ENCODE measurements at places on chromosomes 16 and 17.

DNA sequence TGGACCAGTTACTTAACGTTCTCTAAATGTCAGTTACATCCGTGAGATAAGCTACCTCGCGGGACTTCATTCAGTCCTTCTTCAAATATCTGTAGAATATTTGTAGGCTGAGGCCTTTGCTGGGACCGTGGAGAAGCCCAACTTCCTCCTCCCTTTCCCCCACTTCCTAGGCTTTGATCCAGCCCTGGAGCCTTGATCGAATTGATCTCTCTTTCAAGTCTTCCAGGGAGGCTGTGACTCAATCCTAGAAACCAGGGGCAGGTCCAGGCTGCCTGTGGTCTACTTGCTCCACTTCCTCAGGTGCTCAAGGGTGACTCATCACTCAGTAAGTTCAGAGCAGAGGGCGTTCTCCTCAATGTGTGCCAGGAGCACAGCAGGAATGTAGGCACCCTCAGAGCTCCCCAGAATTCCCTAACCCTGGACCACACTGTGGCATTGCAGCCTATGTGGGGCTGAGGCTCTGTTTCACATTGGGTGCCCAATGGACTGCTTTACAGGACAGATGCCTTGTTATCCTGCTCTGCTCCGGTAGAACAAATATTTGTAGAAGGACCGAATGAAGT lies 11.2 kb upstream of the CEP20 start:
- no peak for DNase-seq

DNA sequence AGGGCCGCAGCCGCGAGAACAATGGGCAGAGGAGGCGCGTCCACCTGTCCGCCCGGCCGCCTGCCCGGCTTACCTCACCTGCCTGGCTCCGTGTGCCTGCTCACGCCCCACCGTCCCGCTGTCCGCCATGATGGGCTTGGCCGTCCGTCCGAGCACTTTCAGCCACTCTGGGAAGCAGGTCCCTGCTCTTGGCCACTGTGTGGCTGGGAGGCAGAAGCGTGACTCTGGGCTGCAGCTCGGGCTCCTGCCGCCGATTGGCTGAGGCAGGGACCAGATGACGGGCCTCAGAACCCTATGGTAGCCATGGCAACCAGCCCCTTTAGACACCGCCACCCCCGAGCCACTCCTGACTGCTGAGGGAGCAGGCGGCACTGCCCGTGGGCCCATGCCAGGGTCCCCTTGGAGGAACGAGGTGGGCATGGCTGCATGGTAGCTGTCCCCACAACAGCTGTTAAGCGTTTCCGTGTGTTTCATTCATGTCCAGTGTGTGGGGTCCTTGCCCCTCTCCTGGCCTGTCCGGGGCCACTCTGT lies 8.9 kb upstream of the AXIN1 start:
- no peak for DNase-seq

DNA sequence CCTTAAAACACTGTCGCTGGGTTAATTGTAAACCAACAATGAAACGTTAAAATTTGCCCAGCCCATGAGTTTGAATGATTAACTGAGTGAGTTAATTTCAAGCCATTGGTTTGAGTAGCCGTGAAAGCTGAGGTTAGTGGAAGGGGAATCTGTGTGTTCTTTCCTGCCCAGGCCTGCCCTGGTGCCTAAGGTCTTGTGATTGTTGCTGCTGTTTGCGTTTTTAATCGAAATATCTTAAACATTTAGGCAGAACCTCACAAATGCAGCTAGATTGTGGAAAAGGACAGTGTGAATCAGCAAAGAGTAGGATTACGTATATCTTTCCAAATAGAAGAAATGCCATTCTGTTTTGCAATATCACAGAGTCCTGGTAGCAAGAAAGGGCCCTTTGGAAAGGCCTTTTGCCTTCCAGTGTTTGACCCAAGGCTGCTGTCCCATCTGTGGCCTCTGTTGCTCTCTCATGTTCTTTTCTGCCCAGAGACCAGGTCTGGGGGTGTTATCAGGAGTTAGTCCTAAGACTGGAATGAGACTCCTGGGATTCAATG lies 113.8 kb downstream of the MSI2 start:
- DNase-seq: no peak

DNA sequence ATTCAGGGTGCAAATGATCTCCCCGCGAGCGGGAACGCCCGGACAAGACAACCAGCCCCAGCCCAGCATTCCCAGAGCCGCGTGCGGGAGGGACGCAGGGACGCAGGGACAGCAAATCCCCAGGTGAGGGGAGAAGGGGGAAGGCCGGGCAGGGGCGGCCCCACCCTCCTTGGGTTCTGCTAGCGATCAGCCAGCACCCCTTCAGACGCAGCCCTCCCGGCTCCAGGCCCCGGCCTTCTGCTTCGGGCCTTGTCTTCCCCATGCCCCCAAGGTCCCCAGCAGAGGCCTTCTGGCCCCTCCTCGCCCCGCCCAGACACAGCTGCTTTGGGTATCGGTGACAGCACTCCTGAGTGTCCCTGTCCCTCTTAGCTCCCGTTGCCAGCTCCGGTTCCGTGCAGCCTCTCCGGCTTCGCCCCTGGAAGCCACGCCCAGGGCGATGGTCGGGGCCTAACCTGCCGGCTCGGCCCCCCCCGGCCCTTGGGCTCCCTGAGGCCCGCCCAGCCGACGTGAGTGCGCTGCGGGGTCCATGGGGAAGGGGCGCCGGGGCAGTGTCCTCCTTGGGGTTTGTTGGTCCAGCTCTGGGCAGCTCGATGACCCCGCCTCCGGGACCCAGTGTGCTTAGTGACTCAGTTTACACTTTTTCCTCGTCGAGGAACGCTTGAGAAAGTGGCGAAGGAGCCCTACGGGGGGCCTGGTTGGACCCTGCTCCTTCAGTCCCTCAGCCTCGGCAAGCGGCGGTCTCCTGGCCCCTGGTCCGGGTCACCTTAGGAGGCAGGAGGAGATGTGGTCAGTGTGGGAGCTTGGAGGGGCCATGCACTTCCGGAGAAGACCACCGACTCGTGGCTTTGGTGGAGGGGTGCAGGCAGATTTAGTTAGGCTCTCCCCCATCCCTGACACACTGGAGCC lies 50.5 kb upstream of the AMZ2 start:
- DNase-seq: no peak

DNA sequence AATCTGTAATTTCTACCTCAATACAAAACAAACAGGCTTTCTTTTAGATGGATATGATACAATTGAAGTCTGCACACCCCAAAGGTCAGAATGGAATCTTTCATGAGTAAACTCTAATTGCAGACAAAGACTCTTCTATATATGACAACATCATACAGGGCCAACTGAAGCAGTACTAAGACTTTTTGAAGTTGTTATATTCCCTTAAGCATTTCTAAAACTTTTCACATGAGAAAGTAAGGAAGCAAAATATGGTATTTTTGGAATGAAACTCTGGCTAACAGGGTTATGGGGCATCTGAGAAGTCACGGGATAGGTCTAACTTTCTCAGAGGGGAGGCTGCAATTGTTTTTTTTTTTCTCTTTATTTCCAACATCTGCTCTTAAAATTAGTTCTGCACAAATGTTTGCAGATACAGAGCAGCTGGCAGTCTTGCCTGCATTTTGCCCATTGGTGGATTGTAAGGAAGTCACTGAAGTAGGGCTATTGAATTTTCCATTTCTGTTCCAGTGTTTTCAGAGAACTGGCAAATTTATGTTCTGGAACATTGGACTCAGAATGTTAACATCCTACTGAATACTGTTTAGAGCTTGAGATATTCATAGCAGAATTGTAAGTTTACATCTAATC lies 59.1 kb downstream of the SSH2 start:
- DNase-seq: no peak

DNA sequence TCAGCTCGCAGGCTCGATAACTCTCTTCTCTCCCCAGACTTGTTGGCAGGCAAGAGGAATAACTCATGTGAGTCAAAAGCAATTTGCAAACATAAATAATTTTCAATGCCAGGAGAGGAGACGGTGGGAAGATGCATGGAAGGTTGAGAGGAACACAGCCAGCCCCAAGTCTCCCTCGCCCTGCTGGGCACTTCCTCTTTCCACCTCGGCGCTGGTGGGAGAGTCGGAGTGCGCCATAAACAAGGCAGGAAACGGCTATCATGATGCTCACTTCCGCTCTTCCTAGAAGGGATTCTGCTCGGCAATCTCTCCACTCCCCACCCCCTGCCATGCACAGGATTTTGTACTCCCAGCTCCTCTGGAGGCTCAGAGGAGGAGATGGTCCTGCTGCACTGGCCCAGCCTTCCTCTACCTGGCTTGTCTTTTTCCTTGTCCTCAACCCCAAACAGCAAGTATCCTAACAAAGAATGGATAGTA lies 13.0 kb downstream of the CBX4 start:
- DNase-seq: no peak

DNA sequence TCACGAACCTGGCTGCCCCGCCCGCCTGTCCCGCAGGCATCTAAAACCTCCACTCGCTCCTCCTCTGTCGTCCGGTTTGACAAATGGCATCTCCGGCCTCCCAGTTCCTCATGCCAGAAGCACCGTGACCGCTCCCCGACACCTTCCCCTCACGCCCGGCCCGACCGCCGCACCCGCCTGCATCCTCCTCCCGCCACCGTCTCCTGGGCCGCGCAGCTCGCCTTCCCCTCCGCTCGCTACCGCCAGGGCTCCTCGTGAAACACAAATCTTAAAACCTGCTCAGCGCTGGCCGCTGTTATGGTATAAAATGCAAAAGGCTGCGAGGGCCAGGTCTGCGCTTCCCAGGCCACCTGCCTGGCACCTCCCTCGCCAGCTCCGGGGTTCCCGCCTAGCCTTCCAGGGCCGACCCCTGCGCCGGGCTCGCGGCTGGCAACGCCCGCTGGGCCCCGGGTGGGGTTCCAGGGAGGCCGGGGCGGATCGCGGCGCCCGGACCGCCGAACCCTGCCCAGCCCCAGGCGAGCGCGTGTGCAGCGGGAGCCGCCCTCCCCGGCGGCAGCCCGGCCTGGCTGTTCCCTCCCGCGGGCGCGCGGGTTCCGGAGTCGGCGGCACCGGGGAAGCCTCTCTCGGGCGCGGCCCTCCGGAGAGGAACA lies 488 bp downstream of the SPSB3 start:
- DNase-seq: no peak

- DNase-seq: no peak
Measured at GRCh38 chr16:67169011-67169451, 1.3 kb upstream of the NOL3 start.

DNA sequence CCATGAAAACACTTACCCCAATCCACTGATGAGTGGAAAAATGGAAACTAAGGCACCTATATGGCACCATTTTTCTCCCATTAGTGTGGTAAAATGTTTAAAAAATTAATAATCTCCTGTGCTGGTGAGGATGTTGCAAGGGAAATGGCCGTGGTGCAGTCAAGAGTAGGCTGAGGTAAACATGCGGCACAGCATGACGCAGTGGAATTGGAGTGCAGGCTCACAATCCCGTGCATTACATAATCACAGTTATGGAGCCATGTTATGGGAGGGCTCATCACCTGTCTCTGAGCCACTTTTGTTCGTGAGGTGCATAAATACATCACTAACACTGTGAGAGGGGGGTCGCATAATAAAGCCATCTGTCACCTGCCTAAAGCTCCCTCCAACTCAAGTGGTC lies 164.4 kb upstream of the XYLT1 start:
- no peak for DNase-seq

- DNase-seq: no peak
Measured at GRCh38 chr16:30779596-30779995, 7.4 kb downstream of the ZNF629 start.

DNA sequence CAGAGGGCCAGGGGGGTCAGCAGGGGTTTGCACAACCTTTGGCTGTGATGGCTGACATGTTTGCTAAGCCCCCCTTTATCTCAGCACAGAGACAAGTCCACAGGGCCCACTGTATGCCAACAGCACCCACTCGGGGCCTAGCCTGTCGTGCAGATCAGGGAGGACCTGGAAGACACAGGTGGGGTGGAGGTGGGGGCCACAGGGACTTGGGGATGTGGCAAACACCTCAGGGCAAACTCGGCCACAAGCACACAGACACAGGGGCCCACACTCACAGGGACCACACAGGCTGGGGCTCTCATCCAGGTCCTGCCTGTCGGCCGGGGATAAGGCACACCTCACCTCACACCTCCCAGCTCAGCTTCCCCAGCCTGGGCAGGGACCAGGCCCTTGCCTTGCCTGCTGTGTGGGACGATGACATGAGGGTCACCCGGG lies 87.9 kb downstream of the C16orf78 start:
- no peak for DNase-seq

DNA sequence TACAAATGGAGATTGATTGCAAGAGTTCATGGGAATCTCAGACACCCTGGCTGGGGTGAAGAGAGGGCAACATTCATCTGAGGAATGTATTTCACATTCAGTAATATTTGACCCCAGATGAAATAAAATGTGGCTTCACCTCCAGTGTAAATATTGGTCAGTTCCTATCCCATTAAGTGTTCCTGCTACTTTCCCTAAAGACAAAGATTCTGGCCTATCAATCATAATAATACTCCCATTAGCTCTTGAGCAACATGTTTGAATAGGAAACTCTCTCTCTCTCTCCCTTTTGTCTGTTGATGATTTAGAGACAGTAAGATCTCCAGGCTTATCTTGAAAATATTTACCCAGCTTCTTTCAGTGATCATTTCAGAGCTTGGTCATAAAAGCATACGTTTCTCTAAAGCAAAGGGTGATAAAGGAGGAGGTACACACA lies 70.1 kb downstream of the KCNJ2 start:
- no peak for DNase-seq

DNA sequence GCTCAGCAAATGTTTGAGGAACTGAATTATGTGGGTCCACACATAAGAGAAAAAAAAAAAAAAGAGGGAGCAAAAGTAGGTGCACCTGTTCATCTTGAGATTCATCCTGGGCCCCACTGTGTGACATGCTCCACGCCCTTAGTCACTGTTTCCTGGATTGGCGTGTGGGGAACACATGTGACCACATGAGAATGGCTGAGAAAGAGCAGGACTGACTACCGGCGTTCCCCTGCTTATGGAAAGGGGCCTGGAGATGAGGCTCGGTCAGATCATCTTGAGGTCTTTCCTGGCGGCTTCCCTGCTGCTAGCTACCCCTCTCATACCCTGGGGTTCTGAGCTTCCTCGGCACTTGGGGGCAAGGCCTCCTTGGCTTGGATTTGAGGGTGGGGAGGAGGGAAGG lies 3.9 kb downstream of the DEXI start:
- DNase-seq: no peak

DNA sequence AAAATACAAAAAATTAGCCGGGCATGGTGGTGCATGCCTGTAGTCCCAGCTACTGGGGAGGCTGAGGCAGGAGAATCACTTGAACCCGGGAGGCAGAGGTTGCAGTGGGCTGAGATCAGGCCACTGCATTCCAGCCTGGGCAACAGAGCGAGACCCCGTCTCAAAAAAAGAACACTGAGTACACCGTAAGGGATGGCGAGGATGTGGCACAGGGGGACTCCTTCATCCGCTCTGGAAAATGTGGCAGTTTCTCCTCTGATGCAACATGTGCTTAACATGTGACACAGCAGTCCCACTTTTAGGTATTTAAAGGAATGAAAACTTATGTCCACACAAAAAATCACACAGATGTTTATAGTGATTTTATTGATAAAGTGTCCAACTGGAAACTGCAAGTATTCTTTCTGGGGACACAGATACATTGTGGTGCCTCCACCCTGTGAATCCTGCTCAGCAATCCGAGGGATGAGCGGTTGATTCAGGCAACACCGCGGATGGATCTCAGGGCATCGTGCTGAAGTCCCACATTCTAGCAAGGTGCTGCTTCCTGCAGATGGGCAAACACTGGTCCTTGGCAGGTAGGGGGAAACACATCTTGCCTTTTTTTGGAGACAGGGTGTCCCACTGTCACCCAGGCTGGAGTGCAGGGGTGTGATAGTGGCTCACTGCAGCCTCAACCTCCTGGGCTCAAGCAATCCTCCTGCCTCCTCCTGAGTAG lies 3.5 kb upstream of the C16orf95 start:
- DNase-seq: no peak

Data from activated T-helper 1 cell treated with anti-CD3 and anti-CD28 coated beads, Interleukin-2, amount 50 U/mL, for 16 hours (primary cell).